HEK293T (cell line): ENCODE measurements at places on chromosomes 7 and 10.

DNA sequence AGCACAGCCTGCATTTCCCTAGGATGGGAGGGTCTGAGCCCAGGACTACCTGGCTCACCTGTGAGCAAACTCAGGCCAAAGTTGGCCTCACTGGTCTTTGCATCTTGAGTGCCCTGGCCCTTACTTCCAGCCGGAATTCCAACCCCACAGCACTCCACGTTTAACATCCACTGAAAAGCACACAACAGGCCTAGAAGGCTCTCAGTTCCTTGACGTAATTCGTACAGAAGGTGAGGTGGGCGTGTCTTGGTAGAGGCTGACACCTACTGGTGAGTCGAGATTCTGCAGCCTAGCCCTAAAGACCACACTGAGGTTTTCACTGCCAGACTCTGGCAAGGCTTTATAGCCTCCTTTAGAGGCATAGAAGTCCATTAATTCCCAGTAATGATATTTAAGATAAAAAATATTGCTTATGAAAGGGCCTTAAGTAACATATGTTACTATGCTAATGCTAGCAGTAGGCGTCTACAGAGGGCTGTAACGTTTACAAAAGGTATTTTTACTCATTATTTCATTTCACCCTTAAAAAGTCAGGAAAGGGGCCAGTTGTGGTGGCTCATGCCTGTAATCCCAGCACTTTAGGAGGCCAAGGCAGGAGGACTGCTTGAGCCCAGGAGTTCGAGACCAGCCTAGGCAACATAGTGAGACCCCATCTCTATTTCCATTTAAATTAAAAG, 95.8 kb downstream of the HIP1 start:
- DNase-seq, result peak; percentile 71

GRCh38 chr7:141071260-141071854, 2.5 kb upstream of the TMEM178B start:
- DNase-seq, result peak; percentile 61

DNA sequence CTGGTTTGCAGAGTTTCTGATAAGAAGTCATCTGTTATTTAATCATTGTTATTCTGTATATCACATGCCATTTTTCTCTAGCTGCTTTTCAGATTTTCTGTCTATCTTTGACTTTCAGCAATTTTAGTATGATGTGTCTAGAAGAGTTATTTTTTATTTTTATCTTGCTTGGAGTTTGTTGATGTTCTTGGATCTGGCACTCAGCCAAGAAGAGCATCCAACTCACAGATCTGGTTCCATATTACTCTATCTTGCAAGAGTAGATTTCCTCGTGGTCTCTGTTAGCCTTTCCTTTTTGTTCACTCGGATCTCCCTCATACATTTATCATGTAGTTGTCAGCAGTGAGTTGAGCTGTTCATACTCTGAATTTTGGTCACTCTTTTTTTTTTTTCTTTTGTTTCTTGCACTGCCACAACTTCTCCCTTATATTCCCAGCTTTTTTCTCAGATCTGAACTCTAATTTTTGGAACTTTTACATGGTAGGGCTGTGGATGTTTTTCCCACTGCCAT, 54.8 kb upstream of the CALCR start:
- DNase-seq, result no peak

GRCh38 chr10:116815641-116816415, 33.5 kb upstream of the ENO4 start:
- DNase-seq, result no peak

DNA sequence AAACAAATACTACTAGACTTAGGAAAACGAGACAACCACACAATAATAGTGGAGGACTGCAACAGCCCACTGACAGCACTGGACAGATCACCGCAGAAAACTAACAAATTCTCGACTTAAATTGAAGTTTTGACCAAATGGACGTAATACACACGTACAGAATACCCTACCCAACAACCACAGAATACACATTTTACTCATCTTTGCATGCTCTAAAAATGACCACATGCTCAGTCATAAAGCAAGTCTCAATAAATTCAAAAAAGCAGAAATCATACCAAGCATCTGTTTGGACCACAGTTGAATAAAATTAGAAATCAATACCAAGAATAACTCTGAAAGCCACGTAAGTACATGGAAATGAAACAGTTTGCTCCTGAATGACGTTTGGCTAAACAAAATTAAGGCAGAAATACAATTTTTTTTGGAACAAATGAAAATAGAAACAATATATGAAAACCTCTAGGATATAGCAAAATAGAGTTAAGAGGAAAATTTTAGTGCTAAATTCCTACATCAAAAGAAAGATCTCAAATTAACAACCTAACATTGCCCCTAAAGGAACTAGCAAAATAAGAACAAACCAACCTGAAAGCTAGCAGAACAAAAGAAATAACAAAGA, 30.6 kb downstream of the MAPK8 start:
- DNase-seq, result no peak

DNA sequence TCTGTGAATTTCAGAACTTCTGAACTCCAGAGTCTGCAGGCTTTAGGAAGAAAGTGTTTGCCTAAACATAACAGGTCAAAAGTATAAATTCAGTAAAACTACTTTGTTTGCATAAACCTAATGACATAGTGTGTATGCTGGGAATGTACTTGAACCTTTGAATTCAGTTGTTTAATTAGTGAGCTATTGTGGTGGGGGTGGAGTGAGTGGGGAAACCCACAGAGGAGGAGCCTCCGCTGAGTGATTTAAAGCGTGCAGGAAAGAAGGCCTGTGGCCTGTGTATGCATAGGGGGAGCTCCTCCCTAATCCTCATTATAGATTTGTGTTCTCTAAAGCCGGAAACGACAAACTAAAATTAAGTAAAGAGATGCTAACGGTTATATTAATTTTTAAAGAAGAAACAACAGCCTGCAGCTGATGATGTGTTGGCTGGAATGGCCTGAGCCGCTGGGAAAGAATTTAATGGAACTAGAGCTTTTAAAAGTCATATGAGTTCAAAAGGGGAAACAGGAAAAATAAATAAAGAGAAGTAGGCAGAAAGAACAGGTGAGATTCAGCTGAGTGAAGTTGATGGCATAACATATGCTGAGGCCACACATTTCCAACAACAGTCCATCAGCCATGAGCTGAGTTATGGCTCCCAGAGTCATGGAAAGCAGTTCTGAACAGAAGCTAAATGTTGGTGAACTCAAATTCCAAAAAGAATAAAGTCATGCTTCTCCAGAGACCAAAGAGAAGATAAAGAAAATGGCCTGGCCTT, 595.0 kb downstream of the GRM8 start:
- no peak for DNase-seq

DNA sequence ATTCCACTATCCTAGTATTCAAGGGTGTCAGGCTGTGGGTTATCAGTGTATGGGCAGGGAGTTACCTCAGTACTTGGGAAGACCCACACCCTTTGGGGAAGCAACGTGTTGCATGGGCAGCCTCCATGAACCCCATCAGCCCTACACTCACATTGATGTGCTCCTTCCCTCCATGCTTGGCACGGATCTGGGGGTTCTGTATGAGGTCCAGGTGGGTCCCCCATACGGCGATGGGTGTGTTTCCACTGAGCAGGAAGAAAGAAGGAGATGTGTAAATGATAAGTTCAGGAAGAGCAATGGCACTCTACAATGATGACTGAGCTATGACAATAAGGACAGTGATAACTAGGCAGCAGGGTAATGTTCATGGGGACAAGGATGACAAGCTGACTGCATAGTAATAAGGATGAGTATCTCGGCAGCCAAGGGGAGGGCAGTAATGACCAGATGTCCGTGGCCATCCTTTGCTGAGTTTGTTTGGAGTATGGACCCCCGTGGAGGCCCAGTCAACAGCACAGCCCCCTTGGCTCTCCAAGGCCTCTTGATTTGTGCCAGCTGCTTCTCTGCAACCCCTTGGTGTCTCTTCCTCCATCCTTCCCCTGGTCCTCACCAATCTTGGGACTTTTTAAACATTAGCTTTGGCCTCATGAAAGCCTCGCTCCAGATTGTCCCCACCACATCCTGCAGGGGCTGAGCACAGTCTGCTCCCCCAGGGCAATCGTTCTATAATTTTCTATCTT, 394.2 kb downstream of the PLXNA4 start:
- DNase-seq, result no peak

GRCh38 chr7:44567884-44568283, 5.8 kb downstream of the DDX56 start:
- no peak for DNase-seq

DNA sequence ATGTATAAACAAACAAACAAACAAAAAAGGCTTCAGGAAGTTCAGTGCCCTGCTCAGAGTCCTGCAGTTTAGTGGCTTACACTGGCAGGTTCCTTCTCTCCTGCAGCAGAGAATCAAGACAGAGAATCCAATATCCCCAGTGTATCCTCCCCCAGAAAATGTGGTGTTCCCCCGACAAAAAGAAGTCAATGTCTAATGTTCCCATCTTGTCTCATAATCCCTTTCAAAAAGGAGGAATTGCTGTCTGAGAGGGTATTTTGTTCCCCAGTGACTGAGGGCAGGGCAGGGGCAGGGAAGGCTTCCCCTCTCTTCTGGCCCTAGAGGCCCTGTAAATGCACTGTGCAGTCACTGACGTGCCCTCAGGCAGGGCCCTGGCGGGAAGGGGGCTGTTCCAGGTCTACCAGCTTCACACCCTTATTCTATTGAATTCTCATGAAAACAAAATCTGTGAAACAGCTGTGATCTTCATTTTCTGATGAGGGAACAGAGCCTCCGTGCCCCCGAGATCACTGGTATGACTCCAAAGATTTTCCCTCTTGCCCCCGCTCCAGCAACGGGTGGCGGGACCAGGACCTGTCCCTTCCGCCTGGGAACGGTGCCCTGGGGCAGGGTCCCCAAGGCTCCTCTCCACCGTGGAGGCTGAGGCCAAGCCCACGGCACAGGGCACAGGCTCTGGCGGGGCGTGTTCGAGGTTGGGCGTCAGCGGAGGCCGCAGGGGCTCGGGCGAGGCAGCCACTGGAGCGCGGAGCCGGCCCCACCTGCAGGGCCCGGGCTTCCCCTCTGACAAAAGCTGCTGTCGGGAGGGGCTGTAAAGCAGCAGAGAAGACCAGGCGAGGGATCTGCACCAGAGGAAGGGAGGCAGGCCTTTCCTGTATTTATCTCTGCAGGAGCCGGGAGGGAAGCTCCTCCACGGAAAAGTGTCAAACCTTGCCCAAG, 13.4 kb upstream of the WDFY4 start:
- no peak for DNase-seq

- no peak for DNase-seq
Observed at GRCh38 chr7:34269084-34269483, 363.7 kb downstream of the BMPER start.

GRCh38 chr10:112376396-112376790, 2.5 kb downstream of the ACSL5 start:
- DNase-seq, result no peak

DNA sequence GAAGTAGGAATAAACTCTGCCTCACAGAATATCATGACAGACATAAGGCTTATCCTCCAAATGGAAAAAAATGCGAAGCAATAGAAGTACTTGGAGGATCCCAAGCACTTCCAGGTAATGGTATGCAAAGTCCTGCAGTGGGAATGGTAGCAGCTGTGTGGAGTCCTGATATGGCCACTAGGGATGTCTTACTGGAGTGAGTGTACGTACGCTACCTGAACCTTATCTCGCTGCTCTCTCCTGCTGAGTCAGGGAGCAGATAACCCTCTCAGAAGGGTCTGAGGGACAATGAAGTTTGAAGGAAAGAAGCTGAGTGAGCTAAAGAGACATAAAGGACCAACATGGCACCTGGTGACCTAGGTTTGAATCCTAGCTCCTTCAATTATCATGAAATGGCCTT, 42.2 kb downstream of the CH25H start:
- DNase-seq, result peak; percentile 7

GRCh38 chr10:10209167-10209566, 808.5 kb upstream of the CELF2 start:
- no peak for DNase-seq

- no peak for DNase-seq
Observed at GRCh38 chr10:3761021-3761686, 23.9 kb downstream of the KLF6 start.

GRCh38 chr7:139055674-139056073, 19.8 kb upstream of the ZC3HAV1L start:
- no peak for DNase-seq

DNA sequence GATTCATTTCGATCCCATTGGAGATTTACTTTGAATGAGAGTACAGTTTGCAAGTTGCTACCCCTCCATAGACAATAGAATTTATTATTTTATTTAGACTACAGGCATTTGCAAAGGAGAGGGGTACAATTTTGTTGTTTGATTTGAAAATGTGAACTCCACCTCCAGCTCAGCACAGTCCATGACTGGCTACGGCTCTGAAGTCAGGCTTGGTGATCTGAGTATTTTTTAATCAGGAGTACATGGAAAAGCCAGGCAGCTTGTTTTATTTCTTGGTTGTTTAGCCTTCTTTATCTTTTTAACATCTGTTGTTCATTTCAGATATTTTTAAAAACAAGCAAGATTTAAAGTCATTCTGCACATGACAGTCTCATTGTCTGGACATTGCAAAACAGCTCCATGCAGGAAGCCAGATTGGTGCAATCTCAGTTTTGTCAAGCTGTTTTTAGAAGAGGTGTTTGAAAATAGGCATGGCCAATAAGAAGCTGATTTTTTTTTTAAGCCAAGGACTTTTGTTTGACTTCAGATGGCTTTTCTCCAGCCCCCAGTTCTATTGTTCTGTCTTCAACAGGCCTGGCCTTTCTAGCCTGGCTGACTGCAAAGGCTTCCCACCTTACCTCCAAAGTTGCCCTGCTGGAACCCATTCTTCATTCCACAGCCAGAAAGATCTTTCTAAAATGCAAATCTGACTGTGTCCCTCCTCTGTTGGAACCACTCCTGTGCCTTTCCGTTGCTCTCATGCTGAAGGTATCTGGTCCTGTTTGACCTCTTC, 12.2 kb downstream of the PLXDC2 start:
- DNase-seq, result no peak

DNA sequence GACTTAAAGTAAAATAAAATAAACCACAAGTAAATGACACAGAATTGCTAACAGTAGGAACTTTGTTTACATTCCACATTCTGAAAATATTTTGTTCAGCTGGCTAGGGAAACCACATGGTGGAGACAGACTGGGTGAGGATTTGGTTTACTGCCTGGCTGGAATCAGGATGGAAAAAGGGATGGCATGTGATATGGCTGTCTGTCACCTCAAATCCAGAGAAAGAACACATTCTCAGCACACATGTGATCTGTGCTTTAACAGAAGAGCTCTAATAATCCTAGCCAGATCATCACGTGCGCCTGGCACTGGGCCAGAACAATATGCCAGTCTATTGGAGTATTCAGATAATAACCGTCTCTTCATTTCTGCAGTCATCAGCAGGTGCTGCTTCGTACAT, 90.9 kb upstream of the PIP4K2A start:
- no peak for DNase-seq

DNA sequence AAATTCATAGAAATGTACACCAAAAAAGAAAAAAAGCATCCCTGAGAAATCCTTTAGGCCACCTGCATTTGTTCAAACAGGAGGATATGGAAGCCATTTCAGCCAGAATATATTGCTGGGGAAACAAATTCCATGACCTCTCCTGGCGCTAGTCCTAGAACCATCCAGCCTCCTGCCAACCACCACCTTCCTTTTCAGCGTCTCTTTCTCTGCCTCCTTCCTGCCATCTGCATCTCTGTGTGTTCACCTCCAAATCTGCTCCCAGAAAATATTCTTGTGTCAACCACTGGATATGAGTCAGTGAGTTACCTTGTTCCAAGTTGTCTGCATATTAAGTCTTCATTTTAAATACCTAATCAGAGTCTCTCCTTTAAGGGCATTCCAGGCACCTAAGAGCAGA, 50.6 kb upstream of the NPY start:
- no peak for DNase-seq

- DNase-seq, result no peak
Observed at GRCh38 chr10:88908194-88908593, 28.1 kb downstream of the STAMBPL1 start.

- no peak for DNase-seq
Observed at GRCh38 chr10:30045961-30046360, 13.4 kb downstream of the JCAD start.
